Omental fat pad (tissue), 4 donors: ENCODE measurements at places on chromosomes 2 and 18. TPM values are rescaled to one million over a fixed set of nuclear protein-coding genes. Genes with fewer than 3 reads are reported as not detected.

- DNase-seq, result no peak
Measured at GRCh38 chr2:240160291-240161086, 20.0 kb upstream of the OTOS start.

GRCh38 chr18:51251625-51252024 lies 54.1 kb upstream of the MEX3C start:
- DNase-seq, result no peak

DNA sequence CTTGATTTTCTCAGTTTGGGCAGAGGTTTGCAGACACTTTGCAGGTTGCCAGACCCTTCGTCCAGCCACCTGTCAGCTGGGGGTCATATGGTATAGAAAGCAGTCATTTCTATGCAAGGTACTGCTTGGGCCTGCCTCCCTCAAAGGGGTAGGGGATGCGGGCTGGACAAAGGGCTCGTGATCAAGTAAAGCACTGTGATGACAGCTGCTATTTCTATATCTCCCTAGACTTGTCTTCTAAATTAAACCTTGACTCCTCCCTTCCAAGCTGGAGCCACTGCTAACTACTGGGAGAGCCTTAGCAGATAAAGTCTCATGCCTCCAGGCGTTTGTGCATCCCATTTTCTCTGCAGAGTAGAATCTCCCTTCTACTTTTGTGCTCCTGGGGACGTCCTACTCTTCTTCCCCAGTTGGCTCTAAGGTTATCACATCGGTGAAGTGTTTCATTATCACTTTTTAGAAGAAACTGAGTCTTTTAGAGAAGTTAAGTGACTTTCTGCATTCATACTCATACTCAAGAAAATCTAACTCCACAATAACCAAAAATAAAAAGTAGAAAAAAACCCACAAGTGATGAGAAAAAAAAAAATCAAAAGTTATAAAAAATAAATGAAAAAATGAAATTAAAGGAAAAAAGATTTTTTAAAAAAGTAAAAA lies 710 bp upstream of the XRCC5 start:
- no peak for DNase-seq

GRCh38 chr18:57437766-57438671 lies 2.8 kb downstream of the ONECUT2 start:
- DNase-seq, result no peak

DNA sequence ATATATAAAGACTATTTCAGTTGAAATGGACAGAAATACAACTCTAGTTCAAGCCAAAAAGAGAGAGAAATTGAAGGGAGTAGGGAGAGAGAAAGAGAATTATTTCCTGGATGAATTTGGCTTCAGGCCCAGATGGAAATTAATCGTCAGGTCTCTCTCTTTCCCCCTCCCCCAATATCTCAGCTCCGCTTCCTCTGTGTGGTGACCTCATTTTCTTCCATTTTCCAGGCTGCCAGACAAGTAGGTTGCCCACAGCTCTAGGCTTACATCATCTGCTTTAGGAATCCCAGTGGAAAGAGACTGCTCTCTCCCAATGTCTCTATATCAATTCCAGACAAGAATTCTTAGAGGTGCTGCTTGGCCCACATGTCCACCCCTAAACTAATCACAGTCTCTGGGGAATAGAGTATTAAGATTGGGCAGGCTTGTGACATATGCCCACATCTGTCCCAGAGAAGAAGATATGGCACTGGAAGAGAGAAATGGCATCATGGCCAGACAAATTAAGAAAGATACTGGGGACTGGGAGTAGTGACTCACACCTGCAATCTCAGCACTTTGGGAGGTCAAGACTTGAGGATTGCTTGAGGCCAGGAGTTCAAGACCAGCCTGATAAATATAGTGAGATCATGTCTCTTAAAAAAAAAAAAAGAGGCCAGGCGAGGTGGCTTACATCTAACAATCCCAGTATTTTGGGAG lies 37.2 kb upstream of the CFAP36 start:
- DNase-seq, result no peak

The REEP1 gene
- total RNA-seq, result 15.4 TPM

The ASPRV1 gene
- total RNA-seq, result 0.94 TPM

The SEC11C gene
- 21.8 TPM for total RNA-seq

The VPS54 gene
- 24.8 TPM for total RNA-seq

The SCTR gene
- not detected for total RNA-seq

The ABCG5 gene
- total RNA-seq, result not detected

The MYO7B gene
- total RNA-seq, result 1.3 TPM
